ENCODE measurements at places on chromosomes 13 and 19. TPM values are rescaled to one million over a fixed set of nuclear protein-coding genes. Genes with fewer than 3 reads are reported as not detected.

The ICAM5 gene
- 32.1 TPM for total RNA-seq

DNA sequence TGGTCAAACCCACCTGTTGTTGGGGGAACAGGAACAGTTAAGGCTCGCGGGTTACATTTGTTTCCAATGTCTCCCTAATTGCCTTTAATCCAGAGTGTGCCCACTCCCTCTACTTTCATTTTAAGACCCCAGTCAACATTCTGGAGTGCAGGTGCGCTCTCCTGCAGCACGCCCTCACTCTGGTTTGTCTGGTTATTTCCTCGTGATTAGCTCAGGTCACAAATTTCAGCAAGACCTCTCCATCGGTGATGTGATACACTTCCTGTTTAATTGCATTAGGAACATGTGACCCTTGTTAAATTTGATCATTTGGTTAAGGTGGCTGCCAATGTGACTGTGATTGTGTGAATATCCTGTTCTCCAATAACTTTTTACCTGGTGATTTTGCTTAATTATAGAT, 53.0 kb downstream of the TEX29 start:
- no peaks in the 10 kb centered on the region for H3K36me3 ChIP-seq
- H3K27me3 ChIP-seq, result no peaks in the 10 kb centered on the region
- no peak overlapping the region for H3K27ac ChIP-seq
- no peak for DNase-seq

GRCh38 chr13:60075850-60076249, 87.9 kb downstream of the DIAPH3 start:
- no peak for DNase-seq
- H3K4me3 ChIP-seq, result no peak overlapping the region
- no peaks in the 10 kb centered on the region for H3K36me3 ChIP-seq
- no peaks in the 10 kb centered on the region for H3K27me3 ChIP-seq
- H3K4me1 ChIP-seq, result no peaks in the 10 kb centered on the region

DNA sequence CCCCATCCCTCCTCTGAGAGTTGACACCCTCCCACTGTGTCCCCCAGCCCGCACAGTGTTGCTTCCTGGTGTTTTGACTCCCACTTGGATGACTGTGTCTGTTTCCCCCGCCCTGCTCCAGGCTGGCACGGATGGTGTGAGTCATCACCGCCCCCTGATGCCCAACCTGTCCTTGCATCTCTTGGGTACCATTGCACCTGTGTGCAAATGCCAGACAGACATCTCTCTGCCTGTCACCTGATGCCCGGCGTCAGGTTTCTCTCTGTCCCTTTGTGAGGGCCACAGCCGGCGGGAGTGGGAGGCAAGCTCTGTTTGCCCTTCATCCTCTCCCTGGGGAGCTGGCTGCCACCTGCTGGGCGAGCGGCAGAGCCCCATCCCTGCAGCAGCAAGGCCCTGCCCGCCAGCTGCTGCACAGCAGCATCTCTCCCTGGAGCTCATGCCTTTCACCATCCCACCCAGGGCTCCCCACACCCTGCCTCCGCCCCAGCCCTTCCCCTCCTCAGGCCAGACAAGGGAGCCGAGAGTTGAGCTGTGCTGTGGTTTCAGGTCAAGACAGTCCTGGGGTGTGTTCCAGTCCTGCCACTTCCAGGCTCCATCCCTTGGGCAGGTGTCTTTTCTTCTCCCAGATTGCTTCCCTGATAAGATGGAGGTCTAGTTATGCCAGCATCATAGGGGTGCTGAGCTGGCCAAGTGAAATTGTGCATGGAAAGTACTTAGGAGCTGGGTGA, 29.7 kb downstream of the NKPD1 start:
- no peak overlapping the region for H3K27ac ChIP-seq
- no peak overlapping the region for H3K4me3 ChIP-seq
- no peaks in the 10 kb centered on the region for H3K4me1 ChIP-seq
- DNase-seq, result no peak
- no peaks in the 10 kb centered on the region for H3K36me3 ChIP-seq
- no peaks in the 10 kb centered on the region for H3K27me3 ChIP-seq

The GRK1 gene
- not detected for total RNA-seq

DNA sequence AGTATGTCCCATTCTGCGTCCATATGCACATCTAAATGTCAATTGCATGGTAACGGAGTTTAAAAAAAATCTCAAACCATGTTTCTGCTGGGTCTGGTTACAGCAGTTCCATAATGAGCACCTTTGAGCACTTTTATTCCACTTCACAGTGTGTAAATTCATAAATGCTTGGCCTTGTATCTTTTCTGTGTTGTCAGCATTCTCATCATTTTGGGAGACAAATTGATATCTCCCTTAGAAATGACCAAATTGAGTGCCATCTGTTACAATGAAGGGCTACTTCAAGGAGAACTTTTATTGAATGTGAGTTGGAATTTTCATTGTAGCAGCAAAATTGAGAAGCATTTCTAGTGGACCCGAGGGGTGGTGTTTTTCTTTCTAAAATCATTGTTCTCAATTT, 432.9 kb upstream of the PCDH9 start:
- no peak overlapping the region for H3K27ac ChIP-seq
- H3K36me3 ChIP-seq, result no peaks in the 10 kb centered on the region
- no peaks in the 10 kb centered on the region for H3K27me3 ChIP-seq
- H3K4me1 ChIP-seq, result no peaks in the 10 kb centered on the region
- no peak overlapping the region for H3K4me3 ChIP-seq

GRCh38 chr19:32910874-32911273, 41.3 kb upstream of the SLC7A9 start:
- H3K27me3 ChIP-seq, result no peaks in the 10 kb centered on the region
- no peak overlapping the region for H3K27ac ChIP-seq
- no peak for DNase-seq
- no peaks in the 10 kb centered on the region for H3K4me1 ChIP-seq

The ZBTB32 gene
- total RNA-seq, result 0.63 TPM

- H3K36me3 ChIP-seq, result no peaks in the 10 kb centered on the region
- no peaks in the 10 kb centered on the region for H3K27me3 ChIP-seq
Observed at GRCh38 chr13:65488606-65489005, 1741.5 kb downstream of the PCDH9 start.

The SHANK1 gene
- 1.2 TPM for total RNA-seq

DNA sequence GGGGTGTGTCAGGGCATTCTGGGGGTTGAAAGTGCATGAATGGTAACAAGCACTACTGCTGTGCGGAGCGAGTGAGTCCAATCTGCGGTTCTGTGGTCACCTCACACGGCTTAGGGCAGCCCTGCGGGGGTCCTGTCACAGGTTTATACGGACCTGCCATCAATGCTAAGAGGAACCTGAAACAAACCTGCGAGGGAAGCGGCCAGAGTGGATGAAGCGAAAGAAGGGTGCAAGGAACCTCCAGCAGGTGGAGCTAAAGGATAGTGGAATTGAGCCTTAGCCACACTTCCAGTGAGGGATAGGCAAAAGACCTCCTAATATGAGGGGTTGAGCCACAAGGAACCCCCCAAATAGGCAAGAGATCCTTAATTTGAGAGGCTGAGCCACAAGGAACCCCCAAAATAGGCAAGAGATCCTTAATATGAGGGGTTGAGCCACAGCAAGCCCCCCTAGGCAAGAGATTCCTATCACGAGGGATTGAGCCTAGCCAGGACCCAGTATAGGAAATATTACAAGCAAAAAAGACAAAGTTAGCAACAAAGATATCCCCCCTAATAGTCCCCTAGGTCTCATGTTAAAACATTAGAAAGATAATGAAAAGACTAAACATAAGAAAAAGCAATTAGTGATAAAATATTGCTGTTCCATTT, 6.3 kb upstream of the ZNF69 start:
- H3K27ac ChIP-seq, result no peak overlapping the region
- H3K27me3 ChIP-seq, result no peaks in the 10 kb centered on the region
- no peak overlapping the region for H3K4me3 ChIP-seq
- no peaks in the 10 kb centered on the region for H3K4me1 ChIP-seq
- H3K36me3 ChIP-seq, result no peaks in the 10 kb centered on the region

- no peak for DNase-seq
- no peak overlapping the region for H3K27ac ChIP-seq
- H3K4me1 ChIP-seq, result no peaks in the 10 kb centered on the region
- H3K27me3 ChIP-seq, result peaks cover 9% of the 10 kb centered on the region
- no peaks in the 10 kb centered on the region for H3K36me3 ChIP-seq
- no peak overlapping the region for H3K4me3 ChIP-seq
Observed at GRCh38 chr19:3873151-3873550, 4.3 kb upstream of the ZFR2 start.

GRCh38 chr13:42137856-42138537, 89.5 kb downstream of the DGKH start:
- no peak overlapping the region for H3K4me3 ChIP-seq
- no peaks in the 10 kb centered on the region for H3K4me1 ChIP-seq
- no peaks in the 10 kb centered on the region for H3K36me3 ChIP-seq

GRCh38 chr13:78460176-78460575, 143.2 kb downstream of the POU4F1 start:
- no peaks in the 10 kb centered on the region for H3K36me3 ChIP-seq
- no peak for DNase-seq
- no peak overlapping the region for H3K4me3 ChIP-seq
- H3K4me1 ChIP-seq, result no peaks in the 10 kb centered on the region
- peaks cover 2% of the 10 kb centered on the region for H3K27me3 ChIP-seq

- no peaks in the 10 kb centered on the region for H3K36me3 ChIP-seq
- no peaks in the 10 kb centered on the region for H3K4me1 ChIP-seq
- H3K27me3 ChIP-seq, result peaks cover 2% of the 10 kb centered on the region
- H3K4me3 ChIP-seq, result no peak overlapping the region
- no peak for DNase-seq
Observed at GRCh38 chr19:28012361-28012760, 1200.6 kb downstream of the UQCRFS1 start.

The ZNF560 gene
- not detected for total RNA-seq

DNA sequence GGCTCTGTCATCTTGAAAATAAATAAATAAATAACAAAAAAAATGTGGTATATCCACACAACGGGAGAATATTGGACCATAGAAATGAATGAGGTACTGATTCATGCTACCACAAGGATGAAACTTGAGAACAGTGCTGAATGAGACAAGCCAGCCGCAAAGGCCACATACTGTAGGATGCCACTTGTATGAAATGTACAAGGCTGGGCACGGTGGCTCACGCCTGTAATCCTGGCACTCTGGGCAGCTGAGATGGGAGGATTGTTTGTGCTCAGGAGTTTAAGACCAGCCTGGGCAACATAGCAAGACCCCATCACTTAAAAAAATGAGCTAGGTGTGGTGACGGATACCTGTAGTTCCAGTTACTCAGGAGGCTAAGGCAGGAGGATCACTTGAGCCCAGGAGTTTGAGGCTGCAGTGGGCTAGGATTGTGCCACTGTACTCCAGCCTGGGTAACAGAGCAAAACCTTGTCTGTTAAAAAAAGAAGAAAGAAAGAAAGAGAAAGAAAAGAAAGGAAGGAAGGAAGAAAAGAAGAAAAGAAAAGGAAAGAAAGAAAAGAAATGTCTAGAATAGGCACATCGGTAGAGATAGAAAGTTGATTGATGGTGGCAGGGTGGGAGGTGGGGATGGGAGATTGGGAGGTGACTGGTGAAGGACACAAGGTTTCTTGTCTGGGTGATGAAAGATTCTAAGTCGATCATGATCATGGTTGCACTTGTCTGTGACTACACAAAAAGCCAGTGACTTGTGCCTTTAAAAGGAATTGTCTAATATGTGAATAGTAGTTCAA, 20.3 kb downstream of the HPN start:
- DNase-seq, result no peak
- H3K27me3 ChIP-seq, result no peaks in the 10 kb centered on the region
- no peaks in the 10 kb centered on the region for H3K36me3 ChIP-seq
- H3K4me3 ChIP-seq, result no peak overlapping the region
- no peaks in the 10 kb centered on the region for H3K4me1 ChIP-seq
- H3K27ac ChIP-seq, result no peak overlapping the region

DNA sequence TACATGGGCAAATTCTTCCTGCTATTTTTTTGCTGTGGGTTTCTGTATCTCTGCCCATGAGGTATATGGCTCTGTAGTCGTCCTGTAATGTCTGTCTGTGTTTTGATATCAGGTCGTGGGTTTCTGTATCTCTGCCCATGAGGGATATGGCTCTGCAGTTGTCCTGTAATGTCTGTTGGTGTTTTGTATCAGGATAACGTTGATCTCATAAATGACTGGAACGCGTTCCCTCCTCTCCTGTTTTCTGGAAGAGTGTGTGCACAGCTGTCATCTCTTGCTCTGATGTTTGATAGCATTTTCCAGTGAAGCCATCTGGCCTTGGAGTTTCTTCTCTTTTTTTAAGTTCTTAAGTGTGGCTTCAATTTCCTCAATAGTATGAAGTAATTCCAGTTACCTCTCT, 57.2 kb downstream of the SOX1 start:
- DNase-seq, result peak; percentile 7
- H3K4me3 ChIP-seq, result no peak overlapping the region
- no peaks in the 10 kb centered on the region for H3K36me3 ChIP-seq
- no peaks in the 10 kb centered on the region for H3K4me1 ChIP-seq
- H3K27me3 ChIP-seq, result peaks cover 27% of the 10 kb centered on the region
- H3K27ac ChIP-seq, result no peak overlapping the region

DNA sequence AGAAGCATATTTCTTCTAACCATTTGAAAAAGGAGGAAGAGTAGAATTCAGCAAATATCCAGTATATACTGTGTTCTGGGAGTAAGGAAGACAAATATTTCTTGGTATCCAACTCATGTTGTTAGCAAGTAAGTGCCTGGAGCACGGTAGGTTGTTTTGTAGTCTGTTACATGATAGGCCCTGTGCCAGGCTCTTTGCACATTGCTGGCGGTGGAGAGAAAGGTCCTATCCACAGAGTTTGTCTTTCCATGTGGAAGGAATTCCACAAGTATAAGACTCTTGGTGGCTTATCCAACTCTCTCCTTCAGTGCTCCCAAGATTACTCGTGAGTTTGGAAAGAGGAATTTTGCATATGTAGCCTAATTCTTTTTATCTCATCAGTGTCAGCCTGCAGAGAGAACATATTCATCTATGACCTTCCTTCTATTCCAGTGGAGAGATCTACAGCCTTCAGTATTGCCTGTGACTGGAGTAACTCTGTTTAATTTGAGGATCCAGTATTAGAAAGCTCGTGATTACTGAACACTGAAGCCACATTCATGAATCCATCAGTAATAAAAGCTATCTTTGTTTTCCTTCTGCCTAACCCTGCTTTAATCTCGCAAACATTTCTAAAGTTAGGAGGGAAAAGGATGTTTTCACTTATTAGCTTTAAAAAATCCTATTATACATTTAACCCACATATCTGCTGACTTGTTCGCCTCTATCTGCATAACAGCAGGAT, 183.9 kb upstream of the CSNK1A1L start:
- no peak for DNase-seq
- H3K4me3 ChIP-seq, result no peak overlapping the region
- H3K4me1 ChIP-seq, result no peaks in the 10 kb centered on the region
- H3K36me3 ChIP-seq, result no peaks in the 10 kb centered on the region
- H3K27ac ChIP-seq, result no peak overlapping the region

The C19orf12 gene
- total RNA-seq, result 19.3 TPM

The EID2 gene
- 11.8 TPM for total RNA-seq
